B cell (primary cell): ENCODE measurements at places on chromosomes 4 and X. TPM values are rescaled to one million over a fixed set of nuclear protein-coding genes. Genes with fewer than 3 reads are reported as not detected.

The TMPRSS11B gene
- not detected in 2 replicates for total RNA-seq

The MAGEA2 gene
- not detected in 2 replicates for total RNA-seq

The SORCS2 gene
- not detected in 2 replicates for total RNA-seq

The NEIL3 gene
- total RNA-seq = 0.15 TPM in 1 of 2 replicates, not detected in the other

The TXK gene
- 0.79 and 2.5 TPM in 2 replicates for total RNA-seq

The STARD8 gene
- total RNA-seq = 0.46 and 0.54 TPM in 2 replicates
